ENCODE measurements at places on chromosomes 16 and 17. TPM values are rescaled to one million over a fixed set of nuclear protein-coding genes. Genes with fewer than 3 reads are reported as not detected.

DNA sequence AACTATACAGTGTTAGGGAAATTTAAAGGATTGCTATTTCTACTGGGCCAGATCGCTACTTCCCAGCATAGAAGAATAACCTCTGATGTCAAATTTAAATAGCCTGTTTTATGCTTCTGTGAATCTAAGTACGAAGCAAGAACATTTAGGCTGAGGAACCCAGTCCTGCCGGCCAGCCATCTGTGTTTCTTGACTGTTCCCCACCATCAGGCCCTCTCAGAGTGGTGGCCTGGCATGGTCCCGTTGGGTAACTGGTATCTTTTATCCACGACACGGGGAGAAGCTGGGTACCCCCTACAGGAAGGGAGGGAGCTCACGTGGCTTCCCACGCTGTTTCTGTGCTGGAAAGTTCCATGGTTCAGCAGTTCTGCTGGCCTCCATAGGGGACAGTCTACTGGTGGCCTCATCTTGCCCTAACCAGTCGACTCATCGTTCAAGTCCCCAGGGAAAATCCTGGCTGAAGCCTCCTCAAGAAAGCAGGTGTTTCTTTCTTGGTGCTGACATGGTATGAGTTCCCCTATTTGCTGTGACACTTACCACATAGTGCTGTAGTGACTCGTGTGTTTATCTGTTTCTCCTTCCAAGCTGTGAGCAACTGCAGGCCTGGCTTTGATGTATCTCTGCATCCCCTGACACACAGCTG, 201.7 kb upstream of the NLRP1 start:
- peak; percentile 3 for DNase-seq

The AXIN2 gene
- total RNA-seq = 41.2 TPM

The RNPS1 gene
- total RNA-seq = 74.2 TPM

GRCh38 chr17:673200-673681, 41.4 kb downstream of the VPS53 start:
- peak; percentile 47 for DNase-seq

GRCh38 chr16:87436225-87437172, 44.4 kb downstream of the MAP1LC3B start:
- no peak for DNase-seq

The DUS2 gene
- 9.3 TPM for total RNA-seq

Data from cerebellum (tissue), 4 donors.